ENCODE measurements at places on chromosomes 13 and 19.

GRCh38 chr13:94346261-94347019 lies 133.0 kb downstream of the DCT start:
- no peak for DNase-seq

- DNase-seq: peak; percentile 42
Measured at GRCh38 chr19:46746281-46747057, at the start of gene STRN4. Gene STRN4 (minus strand): TSS chr19:46746450. CDS start chr19:46746430, 20 bp downstream.

DNA sequence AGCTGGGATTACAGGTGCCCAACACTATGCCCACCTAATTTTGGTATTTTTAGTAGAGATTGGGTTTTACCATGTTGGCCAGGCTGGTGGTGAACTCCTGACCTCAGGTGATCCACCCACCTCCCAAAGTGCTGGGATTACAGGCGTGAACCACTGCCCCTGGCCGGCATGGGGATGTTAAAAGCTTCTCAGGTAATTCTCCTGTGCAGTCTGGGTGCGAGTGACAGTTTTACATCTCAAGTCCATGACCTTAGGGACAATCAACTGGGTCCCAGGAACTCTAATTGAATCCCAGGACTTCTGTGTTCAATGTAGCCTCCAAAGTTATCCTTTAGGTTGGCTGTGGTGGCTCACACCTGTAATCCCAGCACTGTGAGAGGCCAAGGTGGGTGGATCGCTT lies 100.1 kb upstream of the TSHZ3 start:
- DNase-seq: no peak

DNA sequence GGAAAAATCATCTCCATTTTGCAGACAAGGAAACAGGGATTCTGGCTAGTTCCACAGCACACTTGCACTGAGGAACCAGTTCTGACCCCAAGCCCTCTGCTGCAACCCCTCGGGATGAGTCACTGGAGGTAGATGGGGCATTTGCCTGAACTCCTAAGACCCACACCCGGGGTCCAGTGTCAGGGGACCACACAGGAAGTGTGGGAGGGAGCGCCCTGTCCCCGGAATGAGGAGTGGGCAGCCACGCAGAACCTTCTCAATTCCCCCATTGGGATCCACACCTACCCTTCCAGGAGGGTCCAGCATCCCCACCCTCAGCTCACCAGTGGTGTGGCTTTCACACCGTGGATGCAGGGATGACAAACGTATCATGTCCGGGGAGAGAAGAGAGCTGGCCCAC lies 62.7 kb downstream of the TSHZ3 start:
- no peak for DNase-seq

- no peak for DNase-seq
Measured at GRCh38 chr19:2308114-2308556, at the start of gene LINGO3. Gene LINGO3 (minus strand): TSS chr19:2308154. CDS start chr19:2291776, 16,378 bp downstream.

DNA sequence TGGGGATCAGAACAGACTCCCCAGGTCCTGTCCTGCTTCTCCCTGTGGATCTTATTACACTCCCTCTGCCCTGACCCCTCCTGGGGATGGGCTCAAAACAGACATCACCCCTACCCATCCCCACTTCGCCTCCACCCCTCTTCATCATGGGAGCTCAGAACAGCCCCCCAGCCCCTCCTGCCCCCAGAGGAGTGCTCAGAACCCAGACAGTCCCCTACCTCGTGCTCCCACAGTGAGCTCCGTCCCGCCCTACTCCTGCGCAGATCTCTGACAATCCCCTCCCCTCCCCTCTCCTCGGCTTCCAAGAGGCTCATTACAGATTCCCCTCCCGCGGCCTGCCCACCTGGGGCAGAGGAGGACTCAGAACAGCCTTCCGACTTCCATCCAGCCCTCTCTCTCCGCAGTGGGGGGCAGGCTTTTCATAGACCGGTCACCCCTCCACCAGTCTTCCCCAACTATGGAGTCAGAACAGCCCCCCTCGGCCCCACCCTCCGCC lies 6.1 kb downstream of the NXNL1 start:
- DNase-seq: no peak

DNA sequence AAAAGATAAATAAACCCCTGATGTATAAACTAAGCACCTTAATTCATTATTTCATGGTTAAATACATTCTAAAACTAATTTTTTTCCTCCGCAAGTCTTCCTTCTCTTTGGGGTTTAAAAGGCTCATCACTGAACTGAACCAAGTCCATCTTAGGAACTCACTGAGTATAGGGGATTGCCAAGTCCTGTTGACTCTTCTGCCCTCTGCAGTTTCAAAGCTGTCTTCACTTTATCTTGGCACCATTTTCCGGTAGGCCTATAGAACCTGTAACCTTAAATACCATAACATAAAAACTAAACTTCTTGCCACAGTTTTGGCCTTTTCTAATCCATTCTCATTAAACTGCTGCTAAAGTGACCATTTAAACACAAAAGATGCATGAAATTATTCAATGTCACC lies 66.5 kb upstream of the USPL1 start:
- peak; percentile 29 for DNase-seq

GRCh38 chr19:46786236-46787039 lies 2.0 kb downstream of the SLC1A5 start:
- peak; percentile 65 for DNase-seq

- no peak for DNase-seq
Measured at GRCh38 chr13:75092143-75092542, 389.8 kb downstream of the TBC1D4 start.

GRCh38 chr13:66345971-66346370 lies 884.2 kb downstream of the PCDH9 start:
- no peak for DNase-seq

- no peak for DNase-seq
Measured at GRCh38 chr19:16315825-16316505, 8.7 kb upstream of the KLF2 start.

DNA sequence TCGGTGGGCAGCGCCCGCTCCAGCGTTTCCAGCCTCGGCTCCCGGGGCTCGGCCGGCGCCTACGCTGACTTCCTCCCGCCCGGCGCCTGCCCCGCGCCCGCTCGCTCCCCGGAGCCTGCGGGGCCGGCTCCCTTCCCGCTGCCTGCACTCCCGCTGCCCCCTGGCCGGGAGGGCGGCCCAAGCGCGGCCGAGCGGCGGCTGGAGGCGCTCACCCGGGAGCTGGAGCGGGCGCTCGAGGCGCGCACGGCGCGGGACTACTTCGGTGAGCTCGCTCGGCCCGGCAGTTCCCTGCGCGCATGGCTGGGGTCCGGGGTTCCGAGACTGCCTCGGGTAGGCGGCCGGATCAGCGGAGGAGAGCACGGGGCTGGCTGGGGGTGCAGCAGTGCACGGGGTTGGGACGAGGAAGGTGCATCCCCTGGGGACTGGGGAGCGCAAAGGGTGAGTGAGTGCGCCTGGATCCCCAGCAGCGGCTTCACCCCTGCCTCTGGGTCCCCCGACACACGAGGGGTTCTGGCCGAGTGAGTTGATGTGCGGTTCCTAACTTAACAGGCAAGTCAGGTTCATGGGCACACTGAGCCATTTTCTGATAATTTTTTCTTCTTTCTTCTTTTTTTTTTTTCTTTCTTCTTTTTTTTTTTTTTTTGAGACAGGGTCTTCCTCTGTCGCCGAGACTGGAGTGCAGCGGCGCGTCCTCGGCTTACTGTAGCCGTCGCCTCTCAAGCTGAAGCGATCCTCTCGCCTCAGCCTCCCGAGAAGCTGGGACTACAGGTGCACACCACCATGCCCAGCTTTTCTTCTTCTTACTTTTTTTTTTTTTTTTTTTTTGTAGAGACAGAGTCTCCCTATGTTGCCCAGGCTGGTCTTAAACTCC lies 1.1 kb downstream of the WTIP start:
- DNase-seq: no peak

DNA sequence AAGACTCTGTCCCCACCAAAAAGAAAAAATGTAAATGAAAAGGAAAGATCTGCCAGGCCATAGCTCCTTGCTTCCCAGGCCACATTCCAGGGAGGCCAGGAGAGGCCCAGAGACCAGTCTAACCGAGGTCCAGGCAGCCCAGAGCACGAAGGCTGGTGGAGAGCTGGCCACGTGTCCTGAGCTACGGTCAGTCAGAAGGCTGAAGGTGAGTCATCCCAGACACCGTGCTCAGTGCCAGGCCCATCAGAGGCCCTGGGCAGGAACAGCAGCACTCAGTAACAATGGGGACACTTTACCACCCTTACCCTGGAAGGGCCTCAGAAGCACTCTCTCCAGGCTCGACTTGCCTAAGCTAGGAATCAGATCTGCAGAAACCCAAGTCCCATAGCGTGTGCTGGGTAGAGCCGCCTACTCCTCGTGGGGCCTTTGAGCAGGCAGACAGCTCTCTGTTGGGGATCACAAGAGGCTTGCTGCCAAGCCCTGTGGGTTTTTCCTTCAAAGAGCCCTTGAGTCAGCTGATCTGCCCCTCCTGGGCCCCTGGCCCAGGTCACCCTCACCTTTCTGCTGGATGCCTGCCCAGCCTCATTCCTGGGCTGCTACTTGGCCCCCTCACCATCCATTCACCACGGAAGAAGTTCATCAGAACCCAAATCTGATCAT lies 11.6 kb upstream of the DNMT1 start:
- DNase-seq: no peak

- no peak for DNase-seq
Measured at GRCh38 chr13:44313674-44314073, 60.0 kb upstream of the SERP2 start.

GRCh38 chr13:92403606-92404005 lies 823.0 kb upstream of the GPC6 start:
- no peak for DNase-seq

- DNase-seq: no peak
Measured at GRCh38 chr19:2229103-2230032, 6.8 kb downstream of the PLEKHJ1 start.

- no peak for DNase-seq
Measured at GRCh38 chr19:51668216-51668615, 21.6 kb upstream of the SIGLEC14 start.

DNA sequence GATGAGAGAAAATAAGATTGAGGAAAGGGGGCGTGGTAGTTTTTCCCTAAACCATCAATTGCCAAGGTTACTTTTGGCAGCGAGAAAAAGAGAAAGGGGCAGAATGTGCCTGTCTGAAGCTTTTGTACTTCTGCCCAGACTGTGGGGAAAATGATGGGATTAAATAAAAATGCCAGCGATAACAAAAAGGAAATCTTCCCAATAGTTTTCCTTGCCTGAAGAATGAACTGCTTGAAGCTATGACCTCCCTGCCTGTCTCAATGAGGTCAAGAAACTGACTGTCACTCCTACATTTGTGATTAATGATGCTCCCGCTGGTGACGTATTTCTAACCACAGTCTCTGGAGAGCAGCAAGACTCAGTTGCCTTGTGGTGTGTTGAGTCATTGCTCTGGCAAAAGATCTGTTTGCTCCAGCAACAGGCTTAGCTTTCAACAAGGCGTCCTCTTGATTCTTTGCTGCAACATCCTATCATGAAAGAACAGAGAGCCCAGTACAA lies 1051.5 kb downstream of the DIAPH3 start:
- no peak for DNase-seq

GRCh38 chr13:35468195-35468594 lies 8.3 kb downstream of the MAB21L1 start:
- no peak for DNase-seq

DNA sequence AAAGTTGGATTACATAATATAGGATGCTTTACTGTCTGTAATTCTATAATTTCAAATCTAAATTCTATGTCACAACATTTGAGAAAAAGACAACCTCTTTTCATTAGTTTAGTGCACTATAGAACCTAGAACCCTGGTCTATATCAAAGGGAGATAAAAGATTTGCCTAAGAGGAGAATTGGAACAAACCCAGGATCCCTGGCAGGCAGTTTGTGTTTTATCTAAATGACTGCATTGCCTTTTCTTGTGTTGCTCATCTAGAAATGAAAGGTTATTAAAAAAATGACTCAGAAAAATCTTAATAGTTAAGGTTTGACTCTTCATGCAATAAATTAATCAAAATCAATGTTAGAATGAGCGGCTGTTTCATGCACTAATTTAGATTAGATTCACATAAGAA lies 96.7 kb downstream of the PCDH9 start:
- no peak for DNase-seq

DNA sequence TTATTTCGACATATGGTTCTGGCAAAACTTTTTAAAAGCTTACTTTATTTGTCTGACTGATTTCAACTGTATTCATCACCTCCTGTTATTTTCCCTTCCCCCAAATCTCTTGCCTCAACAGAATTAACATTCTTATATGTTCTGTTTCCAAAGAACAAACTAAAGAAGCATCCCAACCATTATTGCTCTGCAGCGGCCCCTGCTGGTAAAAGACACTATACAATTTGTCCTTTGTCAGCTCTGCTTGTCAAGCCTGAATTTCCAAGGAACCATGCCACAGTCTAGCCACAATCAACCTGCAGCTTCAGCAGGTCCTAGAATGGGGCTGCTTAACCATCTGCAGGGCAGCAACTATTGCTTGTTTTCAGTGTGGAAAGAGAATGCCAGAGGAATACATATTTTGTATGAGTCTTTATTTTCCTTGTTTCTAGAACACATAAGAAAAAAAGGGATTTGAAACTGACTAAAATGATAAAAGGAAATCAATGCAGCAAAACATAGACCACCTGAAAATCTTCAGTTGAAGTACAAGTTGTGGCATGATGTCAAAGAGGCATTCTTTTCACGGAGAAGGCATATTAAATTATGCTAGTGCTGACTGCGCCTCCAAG lies 845.3 kb downstream of the DIAPH3 start:
- peak; percentile 2 for DNase-seq

DNA sequence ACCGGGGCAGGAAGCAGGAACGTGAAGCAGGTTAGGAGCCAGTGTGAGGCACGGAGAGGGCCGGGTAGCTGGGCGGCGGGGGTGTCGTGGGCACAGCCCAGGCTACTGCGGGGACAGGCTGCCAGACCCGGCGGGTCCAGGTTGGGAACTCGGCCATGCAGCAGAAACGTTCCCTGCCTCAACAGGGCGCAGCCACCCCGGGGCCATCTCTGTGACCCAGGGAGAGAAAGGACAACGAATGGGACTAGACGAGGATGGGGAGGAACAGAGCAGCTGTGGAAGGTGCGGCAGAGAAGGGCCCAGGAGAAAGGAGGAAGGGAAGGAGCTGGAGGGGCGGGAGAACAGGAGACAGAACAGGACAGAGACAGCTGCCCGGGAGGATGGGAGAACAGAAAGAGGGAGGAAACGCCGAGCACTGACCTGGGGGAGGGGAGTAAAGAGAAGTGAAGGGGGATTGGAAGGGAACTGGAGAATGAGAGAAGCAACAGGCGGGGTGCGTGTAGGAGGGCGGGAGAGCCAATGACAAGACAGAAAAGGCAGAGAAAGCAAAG lies 12.9 kb upstream of the GARIN5A start:
- no peak for DNase-seq

- no peak for DNase-seq
Measured at GRCh38 chr19:47158367-47158791, 27.7 kb downstream of the SAE1 start.

DNA sequence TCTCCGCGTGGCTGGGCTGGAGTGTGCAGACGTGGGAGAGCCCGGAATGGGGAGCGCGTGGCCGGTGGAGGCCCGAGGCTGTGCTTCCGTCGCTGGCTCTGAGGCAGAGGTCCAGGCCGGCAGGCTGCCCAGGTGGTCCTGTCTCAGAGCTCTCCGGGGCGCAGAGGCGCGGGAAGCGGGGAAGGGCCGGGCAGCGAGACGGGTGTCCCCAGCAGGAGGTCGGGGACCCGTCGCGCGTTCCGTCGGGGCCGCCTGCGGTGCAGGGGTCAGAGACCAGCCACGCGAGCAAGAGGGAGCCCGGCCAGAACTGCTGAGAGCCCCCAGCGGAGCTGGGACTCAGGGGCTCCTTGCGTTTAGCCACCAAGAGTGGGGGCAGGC lies 1.3 kb upstream of the C1QTNF9 start:
- no peak for DNase-seq
